ENCODE measurements at places on chromosomes 3 and 15.

GRCh38 chr3:20380295-20380694, 194.3 kb upstream of the SGO1 start:
- no peak for DNase-seq

- DNase-seq: no peak
These were observed 67.4 kb downstream of the CBLB start for GRCh38 chr3:105801397-105801796.

- DNase-seq: no peak
These were observed 88.8 kb downstream of the IGF1R start for GRCh38 chr15:98737159-98737558.

DNA sequence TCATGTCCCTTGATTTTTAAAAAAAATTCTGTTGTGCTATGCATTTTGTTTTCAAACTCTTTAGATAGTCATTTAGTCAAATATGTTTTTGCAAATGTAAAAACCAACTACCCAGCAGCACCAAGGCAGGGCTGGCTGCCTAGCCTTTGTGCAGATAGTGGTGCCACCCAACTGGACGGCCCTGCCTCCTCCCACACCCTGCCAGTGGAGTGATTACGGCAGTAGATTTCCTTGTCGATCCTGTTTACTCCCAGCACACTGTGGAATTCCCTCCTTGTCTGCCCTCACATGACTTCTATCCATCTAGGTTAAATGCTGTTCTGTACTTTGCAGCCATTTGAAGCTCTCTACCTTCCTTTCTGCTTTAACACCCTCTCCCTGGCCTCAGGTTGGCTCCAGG, 79.4 kb upstream of the PLXNA1 start:
- no peak for DNase-seq

- no peak for DNase-seq
These were observed 58.2 kb downstream of the OSTN start for GRCh38 chr3:191257286-191257685.

GRCh38 chr3:57160765-57161538, 4.2 kb downstream of the IL17RD start:
- DNase-seq: no peak

GRCh38 chr3:107620534-107620933, 97.8 kb downstream of the BBX start:
- DNase-seq: no peak

DNA sequence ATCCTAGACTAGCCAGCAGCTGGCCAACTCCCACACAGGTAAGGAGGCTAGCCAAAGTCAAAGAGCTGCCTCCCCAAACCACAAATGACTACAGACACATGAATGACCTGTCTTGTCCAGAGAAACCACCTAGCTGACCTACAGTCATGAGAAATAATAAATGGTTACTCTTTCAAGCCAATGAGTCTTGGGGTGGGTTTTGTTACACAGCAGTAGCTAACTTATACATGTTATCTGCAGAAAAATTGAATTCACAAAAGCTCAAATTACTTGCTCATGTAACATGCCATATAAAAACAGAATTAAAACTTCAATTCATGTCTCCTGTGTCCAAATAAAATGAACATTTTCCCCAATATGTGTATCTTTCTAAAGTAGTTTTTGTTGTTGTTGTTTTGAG, 307.4 kb upstream of the NR2F2 start:
- DNase-seq: no peak

DNA sequence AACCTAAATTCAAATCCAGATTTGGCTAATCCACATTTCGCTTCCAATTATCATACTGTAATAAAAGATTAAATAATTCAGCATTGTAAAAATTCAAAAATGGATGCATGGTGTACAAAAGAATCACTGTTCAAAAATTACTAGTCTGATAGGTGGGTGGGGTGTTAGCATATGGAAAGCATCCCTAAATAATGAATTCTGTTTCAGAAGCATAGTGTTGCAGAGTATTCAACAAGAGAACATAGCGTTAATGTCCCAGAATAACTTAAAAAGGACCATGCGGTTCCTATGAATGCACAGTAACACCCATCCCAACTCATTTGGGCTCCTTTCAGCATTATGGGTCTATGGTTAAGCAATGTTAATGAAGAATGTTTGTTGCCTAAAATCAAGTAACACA, 51.1 kb downstream of the MORC1 start:
- DNase-seq: no peak

- DNase-seq: no peak
These were observed 784 bp downstream of the TTLL3 start for GRCh38 chr3:9810846-9811245.

All from activated gamma-delta T cell (primary cell).